ENCODE measurements at places on chromosomes 13 and 19.

- no peak for DNase-seq
Observed at GRCh38 chr13:46996316-46997030, 99.6 kb upstream of the HTR2A start.

DNA sequence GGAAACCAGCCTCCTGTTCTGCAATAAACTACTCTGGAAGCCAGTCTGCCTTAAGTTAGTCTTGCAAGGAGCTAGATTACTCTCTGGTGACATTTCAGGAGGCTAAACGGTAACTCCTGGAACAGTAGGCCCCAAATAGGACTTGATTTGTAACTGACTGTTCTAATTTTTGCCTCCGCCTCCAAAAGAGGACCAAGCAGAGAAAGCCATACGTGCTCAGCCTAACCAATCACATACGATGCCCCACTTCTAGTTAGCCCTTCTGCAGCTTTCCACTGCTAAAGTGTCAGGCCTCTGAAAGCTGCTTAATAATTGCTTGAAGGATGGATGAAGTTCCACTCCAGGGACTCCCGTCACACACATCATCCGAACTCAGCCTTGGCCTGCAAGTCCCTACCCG lies 744 bp downstream of the ZNF805 start:
- no peak for DNase-seq

DNA sequence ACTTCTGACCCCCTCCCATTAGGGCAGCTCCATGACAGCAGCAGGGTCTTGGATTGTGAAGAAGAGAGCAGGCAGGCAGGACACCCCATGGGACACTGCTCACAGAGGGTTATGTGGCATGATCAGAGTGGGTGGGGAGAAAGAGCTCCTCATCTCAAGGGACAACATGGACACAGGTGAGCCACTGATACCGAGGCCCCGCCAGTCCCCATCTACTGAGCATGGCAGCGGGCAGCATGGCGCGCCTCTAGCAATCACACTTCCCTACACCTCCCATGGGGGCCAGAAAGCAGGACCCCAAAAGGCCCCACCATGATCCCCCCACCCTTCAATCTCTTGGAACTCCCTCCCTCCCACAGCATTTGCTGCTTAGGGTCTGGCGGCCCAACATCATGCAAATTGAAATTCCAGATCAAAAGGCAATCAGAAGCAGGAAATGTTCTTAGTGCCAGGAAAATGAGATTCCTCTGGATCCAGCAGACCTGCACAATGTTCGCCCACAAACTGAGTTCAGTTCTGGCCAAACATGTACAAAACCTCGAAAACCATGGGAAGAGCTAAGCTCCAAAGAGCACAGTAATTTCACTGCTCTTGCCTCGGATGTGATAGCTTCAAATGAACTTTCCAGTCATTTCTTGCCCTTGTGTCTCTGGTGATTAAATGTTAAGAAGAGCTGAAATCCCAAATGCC lies 14.8 kb downstream of the DOCK9 start:
- DNase-seq, result no peak

- DNase-seq, result no peak
Observed at GRCh38 chr13:102190930-102191329, 210.9 kb downstream of the FGF14 start.

GRCh38 chr13:91725646-91726045 lies 327.2 kb downstream of the GPC5 start:
- no peak for DNase-seq

DNA sequence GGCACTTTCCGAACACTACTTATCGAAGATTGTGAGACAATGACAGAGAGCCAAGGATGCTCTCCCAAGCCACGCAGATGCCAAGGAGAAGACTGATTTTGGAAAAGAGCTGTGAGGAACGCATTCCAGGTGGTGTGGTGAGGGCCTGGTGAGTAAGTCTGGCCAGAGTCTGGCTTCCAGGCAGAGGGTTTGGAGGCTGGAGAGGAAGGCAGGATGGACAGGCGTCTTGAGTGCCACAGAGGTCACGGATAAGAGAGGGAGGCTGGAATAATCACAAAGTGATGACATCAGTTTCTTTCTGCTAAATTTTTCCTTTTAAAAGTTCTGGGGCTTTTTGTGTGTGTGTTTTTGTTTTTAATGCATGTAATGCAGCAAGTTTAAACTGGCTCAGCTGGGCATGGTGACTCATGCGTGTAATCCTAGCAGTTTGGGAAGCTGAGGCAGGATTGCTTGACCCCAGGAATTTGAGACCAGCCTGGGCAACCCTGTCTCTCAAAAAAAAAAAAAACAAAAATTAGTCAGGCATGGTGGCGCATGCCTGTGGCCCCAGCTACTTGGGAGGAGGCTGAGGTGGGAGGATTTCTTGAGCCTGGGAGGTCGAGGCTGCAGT lies 235.1 kb downstream of the NALCN start:
- DNase-seq, result no peak

- DNase-seq, result no peak
Observed at GRCh38 chr13:33388286-33388998, 102.9 kb upstream of the STARD13 start.

- no peak for DNase-seq
Observed at GRCh38 chr19:2726904-2727639, 5.9 kb upstream of the DIRAS1 start.

- no peak for DNase-seq
Observed at GRCh38 chr13:45132369-45133064, 12.2 kb downstream of the GTF2F2 start.

GRCh38 chr19:53537521-53538377 lies at the start of gene ZNF331:
TSS of gene ZNF331 (plus strand) at chr19:53538145. CDS start at chr19:53569377, 31,232 bp downstream.
- DNase-seq, result no peak

DNA sequence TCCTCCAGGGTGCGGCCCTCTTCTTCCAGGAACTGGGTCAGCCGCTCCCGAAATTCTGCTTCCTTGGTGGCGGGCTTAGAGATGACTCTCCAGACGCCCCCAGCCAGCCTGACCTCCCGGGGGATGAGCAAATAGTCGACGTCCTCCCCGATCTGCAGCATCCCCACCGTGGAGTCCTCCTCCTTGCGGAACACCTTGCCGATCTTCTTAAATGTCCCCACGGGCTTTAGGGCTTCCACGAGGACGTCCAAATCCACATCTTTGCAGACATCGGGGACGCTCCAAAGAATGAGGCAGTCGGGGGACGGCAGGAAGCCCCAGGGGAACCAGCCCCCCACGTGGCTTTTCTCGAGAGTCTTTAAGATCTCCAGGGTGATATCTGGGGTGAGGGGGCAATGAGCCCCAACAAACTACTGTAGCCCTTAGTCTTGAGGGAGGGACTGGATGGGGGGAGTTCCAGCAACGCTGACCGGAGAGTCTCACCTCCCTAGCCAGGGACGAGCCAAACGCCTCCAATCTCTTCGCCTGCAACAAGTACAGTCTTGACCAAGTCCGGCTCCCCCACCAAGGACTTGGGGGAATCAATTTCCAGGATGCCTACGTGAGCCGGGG lies 608 bp downstream of the CCDC8 start:
- no peak for DNase-seq

DNA sequence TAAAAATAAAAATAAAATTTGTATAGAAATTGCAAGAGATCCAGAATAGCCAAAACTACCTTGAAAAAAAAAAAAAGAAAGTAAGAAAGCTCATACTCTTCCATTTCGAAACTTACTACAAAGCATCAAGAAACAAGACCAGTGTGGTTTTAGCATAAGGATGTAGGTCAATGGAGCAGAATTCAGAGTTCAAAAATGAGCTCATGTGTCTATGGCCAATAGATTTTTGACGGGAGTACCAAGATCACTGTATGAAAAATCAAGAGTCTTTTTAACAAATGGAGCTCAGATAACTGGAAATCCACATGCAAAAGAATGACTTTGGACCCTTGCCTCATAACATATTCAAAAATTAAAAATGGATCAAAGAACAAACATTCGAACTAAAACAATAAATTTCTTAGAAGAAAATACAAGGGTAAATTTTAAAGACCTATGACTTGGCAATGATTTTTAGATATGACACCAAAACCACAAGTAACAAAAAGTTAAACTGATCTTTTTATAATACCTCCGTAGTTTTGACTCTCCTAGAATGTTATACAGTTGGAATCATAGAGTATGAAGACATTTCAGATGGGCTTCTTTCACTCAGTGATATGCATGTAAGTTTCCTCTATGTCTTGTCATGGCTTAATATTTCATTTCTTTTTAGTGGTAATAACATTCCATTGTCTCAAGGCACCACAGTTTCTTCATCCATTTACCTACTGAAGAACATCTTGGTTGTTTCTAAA lies 43.2 kb downstream of the KLF12 start:
- no peak for DNase-seq

DNA sequence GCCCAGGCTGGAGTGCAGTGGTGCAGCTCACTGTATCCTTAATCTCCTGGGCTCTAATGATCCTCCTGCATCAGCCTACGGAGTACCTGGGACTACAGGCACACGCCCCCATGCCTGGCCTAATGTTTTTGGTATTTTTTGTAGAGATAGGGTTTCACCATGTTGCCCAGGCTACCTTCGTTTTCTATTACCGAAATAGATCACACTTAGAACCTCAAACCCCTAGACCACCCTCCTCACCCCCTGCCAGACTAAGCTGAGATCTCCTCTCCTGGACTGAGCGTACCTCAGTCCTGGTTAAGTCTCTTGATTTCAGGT lies 391 bp downstream of the KLF1 start:
- DNase-seq, result no peak

GRCh38 chr19:46875234-46875633 lies 14.4 kb downstream of the ARHGAP35 start:
- DNase-seq, result no peak

- no peak for DNase-seq
Observed at GRCh38 chr13:80873589-80873988, 532.7 kb upstream of the SPRY2 start.

- DNase-seq, result no peak
Observed at GRCh38 chr13:38830442-38831045, 143.7 kb downstream of the FREM2 start.

DNA sequence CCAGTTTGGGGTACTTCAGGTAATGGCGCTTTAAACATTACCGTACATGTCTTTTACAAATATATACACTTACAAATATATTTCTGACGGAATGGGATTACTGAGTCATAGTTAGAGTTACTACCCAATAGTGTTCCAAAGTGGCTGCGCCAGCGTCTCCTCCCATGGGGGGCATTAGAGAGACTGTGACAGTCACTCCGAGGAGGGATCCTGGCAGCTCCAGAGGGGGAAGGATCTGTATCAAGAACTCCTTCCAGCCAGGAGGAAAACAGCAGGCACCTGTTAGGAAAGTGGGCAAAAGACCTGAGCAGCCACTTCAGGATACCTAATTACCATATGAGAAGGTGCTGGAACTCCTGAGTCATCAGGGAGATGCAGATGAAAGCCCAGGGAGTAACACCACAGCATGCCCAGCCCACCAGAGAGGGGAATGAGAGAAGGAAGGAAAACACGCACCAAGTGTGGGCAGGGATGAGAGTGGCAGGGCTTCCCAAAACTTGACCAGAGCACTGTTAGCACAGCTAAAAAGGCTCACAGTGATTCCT lies 52.9 kb downstream of the SLC7A9 start:
- DNase-seq, result no peak

DNA sequence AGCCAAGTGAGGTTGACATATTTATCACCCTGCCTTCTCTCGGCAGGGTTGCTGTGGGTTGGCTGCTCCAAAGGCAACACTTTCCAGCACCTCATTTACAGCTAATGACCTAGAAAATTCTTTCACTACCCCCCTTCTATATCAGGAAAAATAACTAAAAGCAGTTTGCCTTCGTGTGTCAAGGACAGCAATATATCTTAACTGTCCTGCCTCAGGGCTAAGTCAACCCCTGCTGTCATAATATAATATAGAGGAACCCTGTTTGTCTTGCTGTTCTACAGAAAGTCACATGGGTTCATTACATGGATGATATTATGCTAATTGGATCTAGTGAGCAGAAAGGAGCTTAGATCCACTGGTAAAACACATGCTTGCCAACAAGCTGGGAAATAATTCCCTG lies 28.1 kb upstream of the USP12 start:
- no peak for DNase-seq

DNA sequence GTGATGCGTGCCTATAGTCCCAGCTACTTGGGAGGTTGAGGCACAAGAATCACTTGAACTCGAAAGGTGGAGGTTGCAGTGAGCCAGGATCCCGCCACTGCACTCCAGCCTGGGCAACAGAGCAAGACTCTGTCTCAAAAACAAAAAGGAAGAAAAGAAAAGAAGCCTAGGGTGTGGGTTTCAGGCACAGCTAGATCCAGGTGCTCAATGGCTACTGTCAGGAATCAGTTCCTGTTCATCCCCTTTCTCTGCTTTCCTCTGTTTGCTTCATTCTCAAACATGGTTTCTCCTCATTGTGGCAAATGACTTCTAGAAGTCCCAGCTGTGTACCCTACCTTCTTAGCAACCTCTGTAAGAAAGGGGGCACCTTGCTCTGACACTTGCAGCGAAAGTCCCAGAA lies 5.9 kb downstream of the CBLC start:
- DNase-seq, result no peak

DNA sequence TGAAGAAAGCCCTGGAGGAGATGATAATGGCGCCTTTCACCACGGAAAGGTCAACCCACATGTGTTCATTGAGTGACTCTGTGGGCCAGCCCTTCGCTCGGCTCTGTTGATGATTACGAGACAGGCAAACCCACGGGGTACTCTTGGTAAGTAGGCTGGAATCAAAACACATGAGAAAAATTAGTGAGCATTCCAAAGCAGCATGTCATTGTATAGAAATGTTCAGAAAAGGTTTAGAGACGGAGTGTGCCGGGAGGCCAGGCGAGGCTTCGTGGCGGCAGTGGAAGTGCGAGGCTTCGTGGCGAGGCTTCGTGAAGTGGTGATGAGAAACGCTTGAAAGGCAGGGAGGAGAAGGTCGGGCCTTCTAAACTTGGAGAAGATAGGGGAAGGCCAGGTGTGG lies 144.3 kb downstream of the ZNF536 start:
- no peak for DNase-seq

DNA sequence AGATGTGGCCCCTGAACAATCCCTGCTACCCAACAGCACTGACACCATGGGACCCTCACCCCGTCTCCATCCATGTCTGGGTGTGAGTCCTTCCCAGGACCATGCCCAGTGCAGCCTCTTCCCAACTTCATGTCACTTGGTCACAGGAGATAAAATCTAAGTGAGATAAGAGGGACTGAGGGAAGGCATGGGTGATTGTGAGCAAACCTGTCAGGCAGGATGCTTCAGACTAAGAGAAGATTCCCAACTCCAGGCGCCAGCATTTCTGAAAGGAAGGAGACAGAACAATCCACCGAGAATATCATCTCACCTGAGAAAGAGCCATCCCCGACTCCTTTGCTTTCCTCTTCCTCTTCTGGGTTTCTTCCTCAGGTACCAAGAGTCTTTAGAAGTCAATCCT lies 7.5 kb downstream of the ZNF320 start:
- no peak for DNase-seq

GRCh38 chr19:16673231-16673630 lies 12.3 kb downstream of the TMEM38A start:
- DNase-seq, result no peak

GRCh38 chr19:4368128-4368820 lies 24.9 kb downstream of the MPND start:
- no peak for DNase-seq

Measured in NCI-H1417 treated with DMSO at 0.1 percent for 48 hours (cell line).